ENCODE measurements at places on chromosomes 7 and 10. TPM values are rescaled to one million over a fixed set of nuclear protein-coding genes. Genes with fewer than 3 reads are reported as not detected.

DNA sequence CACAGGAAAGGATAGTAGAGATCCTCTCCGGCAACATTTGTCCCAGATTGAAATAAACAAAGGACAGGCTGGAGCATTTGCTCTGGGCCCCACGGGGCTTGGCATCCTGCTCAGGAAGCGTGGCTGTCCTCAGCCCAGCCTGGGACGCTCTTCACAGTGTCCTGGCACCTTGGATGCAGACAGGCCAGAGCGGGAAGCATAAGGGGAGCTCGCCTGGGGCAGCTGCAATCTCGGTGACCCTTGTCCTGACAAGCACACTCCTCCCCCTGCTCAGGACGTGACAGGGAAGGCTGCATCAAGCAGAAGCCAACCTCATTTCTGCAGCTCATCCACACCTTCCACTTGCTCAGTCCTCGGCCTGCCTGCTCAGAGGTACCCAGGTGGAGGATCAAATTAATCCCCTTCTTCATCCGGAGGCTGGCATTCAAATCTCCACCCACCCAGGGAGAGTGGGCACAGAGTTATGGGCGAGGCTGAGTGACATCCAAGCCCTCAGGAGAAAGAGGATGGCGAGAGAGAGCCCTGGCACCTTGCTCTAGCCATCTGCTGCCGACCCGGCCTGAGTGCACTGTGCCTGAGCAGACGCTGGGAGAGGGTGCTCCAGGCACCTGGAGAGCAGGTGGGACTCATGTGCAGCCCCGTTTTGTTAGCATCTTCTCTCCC is 47.6 kb downstream of the ABRAXAS2 start:
- no peak for DNase-seq

The NUP42 gene
- 32.7 TPM for total RNA-seq

DNA sequence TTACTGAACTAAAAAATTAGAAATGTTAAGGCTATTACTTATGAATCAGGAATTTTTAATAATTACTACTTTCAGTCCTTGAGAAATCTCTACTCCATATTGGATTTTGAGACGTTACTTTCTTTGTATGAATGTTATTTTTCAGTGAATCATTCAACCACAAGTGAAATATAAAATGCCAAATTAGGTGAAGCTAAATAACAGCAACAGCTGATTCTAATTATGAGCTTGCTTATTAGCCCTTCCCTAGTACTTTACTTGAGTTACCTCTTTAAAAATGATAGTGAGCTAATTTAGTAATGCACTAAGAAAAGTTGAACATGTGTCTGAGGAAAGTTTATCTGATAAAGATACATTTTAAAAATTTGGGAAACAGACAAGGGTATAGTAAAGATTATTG is 51.4 kb downstream of the PCGF5 start:
- no peak for DNase-seq

The TMEM270 gene
- total RNA-seq, result not detected

The PDIA4 gene
- 123 TPM for total RNA-seq

- no peak for DNase-seq
Observed at GRCh38 chr10:81600185-81600584, 274.8 kb upstream of the NRG3 start.

DNA sequence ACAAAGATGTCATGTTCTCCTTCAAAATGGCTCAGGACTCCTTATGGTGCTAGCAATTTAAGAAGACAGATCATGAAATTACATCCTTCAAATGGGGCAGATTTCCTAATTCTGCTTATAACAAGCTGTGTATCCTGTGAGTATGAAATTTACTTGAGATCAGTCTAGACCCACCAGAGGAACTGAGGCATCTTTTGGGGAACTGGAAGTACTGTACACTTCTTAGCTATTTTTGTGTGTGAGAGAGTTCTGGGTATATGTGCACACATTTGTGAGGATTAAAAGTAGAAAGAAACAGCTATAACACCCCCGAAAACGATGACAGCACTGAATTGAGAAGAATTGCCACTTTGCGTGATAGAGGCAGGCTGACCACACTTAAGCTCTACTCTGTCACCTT is 187.0 kb upstream of the CCDC6 start:
- no peak for DNase-seq

- no peak for DNase-seq
Observed at GRCh38 chr7:134995239-134996096, 9.2 kb downstream of the AGBL3 start.

The PCDH15 gene
- total RNA-seq, result 2.1 TPM

The ASIC3 gene
- total RNA-seq, result 3.7 TPM

DNA sequence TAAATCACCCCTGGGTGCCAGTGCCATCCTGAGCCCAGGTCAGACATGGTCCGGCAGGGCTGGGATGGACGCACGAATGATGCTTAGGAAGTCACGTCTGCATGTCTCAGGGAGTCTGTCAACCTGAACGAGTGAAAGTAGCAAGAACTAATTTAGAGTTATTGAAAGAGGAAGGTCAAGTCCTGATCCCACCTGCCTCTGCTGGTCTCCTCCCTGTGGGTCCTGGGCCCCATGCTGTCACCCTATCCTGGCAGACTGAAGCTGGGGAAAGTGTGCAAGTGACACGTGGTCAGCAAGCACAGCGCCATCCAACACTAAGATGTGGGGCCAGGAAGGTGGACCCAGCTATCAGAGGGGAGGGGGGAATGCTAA is 26.1 kb upstream of the GRID1 start:
- DNase-seq, result no peak

GRCh38 chr7:138705167-138705566 is 4.0 kb upstream of the SVOPL start:
- DNase-seq, result no peak

- DNase-seq, result no peak
Observed at GRCh38 chr10:90865401-90865800, 6.4 kb upstream of the RPP30 start.

DNA sequence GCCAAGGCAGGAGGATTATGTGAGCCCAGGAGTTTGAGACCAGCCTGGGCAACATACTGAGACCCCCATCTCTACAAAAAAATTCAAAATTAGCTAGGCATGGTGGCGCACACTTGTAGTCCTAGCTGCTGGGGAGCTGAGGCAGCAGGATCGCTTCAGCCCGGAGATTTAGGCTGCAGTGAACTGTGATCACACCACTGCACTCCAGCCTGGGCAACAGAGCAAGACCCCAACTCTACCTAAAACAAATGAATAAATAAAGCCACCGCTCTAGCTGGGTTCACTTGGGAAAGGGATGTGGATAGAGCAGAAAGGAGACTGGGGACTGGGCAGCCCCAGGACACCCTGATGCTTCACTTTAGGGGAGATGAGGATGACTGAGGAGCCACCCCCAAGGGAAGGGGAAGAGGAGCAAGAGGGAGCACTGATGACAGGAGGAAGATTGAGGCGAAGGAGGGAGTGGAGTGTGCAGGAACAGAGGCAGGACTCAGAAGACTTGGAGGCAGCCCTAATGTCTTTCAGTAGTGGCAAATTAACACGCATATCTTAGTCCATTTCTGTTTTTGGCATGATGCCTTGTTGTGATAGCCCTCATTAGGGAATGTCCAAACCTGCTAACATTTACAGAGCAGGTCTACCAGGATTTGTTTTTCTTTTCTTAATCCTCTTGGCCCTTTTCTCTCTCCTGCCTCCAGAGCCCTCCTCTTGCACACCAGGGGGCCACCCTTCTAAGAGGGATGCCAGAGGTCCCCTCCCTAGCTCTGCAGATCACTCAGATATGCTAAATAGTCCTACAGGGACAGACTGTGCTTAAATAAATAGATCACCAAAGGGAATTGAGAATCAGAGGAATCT is 88.3 kb downstream of the C10orf105 start:
- no peak for DNase-seq

DNA sequence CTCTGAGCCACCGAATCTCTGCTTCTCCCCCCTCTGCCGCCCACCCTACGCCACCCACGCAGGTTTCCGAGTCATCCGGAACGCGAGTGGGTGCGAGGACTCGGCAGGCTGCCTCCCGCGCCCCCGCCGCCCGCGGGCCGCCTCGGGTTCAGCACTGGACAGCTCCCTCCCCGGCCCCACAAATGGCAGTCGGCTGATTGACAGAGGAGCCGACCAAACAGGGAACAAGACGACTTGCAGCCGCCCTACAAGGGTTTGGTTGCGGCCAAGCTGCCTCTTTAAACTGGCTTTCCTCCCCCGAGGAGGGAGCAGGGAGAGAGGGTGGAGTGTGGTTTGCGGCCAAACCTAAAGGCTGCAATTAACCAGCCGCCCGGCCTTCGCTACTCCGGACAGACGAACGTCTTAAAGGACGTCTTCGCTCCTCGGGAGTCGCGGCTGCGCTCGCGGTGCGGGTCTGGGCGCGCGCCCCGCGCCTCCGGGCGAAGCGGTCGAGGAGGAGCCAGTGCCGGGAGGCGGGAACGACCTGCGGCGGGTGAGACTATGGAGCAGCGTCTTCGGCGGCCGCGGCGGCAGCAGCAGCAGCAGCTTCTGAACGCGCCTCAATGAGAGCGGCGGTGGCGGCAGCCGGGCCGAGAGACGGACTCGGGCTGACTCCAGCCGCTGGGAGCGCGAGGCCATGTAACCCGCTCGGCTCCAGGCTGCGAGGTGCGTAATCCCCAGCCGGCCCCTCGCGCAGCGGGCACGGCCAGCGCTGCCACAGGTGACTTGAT is at the start of gene GPR158:
Gene GPR158 (plus strand): TSS at position 541 of the 770 bp plus-strand sequence. CDS start 420 bp downstream, outside the sequence.
- DNase-seq, result peak; percentile 91

The TMEM273 gene
- 48.5 TPM for total RNA-seq

- DNase-seq, result no peak
Observed at GRCh38 chr7:14233076-14233867, 243.8 kb upstream of the ETV1 start.

GRCh38 chr10:83166344-83166743 is 973.0 kb upstream of the GHITM start:
- DNase-seq, result no peak

- DNase-seq, result no peak
Observed at GRCh38 chr7:91946549-91946948, 5.9 kb downstream of the AKAP9 start.

The AEBP1 gene
- 82.5 TPM for total RNA-seq

The PKD2L1 gene
- 3.4 TPM for total RNA-seq

- no peak for DNase-seq
Observed at GRCh38 chr10:127570036-127570435, 20.9 kb downstream of the NPS start.

- no peak for DNase-seq
Observed at GRCh38 chr10:123027861-123028260, 19.1 kb downstream of the ACADSB start.

The OGDHL gene
- total RNA-seq, result 0.30 TPM

The CCDC172 gene
- not detected for total RNA-seq

DNA sequence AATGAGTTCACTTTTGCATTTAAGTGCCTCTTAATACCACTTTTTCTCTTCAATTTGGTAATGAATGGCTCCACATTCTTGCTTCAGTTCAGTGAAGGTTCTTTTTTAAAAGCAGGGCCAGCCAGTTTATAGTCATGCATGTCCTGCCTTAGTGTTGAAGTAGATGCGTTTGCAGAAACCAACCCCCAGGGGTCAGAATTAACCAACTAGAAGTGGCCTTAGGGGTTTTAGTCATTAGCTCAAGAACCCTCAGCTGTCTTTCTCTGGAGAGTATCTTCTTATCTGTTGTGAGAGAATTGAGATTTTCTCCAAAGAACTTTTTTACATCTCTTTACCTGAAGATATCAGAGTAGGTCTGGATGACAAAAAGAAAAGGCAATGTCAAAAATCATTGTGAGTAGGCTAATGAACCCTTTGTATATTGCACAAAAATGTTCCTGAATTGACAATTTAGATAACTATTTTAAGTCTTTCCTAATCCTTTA is 82.2 kb downstream of the PIK3CG start:
- DNase-seq, result no peak

The RPEL1 gene
- 0.30 TPM for total RNA-seq

- no peak for DNase-seq
Observed at GRCh38 chr7:102262546-102262945, 24.1 kb upstream of the SH2B2 start.

The SPDYE1 gene
- total RNA-seq, result not detected

The PIP gene
- total RNA-seq, result 12.6 TPM

The COBL gene
- total RNA-seq, result 27.9 TPM

DNA sequence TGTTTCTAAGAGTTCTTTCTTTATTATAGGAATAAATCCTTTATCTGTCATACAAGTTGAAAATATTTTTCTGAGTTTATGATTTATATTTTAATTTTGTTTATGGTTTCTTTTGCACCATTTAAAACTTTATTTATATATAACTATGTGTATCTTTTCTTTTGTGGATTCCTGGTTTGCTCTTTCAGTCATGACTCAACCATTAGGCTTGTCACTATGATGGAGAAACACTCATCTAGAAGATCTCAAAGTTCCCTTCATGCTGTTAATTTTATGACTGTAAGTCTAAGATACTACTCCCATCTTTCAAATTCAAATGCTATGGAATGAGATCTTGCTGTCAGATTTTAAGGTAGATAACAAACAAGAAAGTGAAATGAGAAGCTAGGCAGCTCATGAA is 199.5 kb downstream of the INHBA start:
- no peak for DNase-seq

DNA sequence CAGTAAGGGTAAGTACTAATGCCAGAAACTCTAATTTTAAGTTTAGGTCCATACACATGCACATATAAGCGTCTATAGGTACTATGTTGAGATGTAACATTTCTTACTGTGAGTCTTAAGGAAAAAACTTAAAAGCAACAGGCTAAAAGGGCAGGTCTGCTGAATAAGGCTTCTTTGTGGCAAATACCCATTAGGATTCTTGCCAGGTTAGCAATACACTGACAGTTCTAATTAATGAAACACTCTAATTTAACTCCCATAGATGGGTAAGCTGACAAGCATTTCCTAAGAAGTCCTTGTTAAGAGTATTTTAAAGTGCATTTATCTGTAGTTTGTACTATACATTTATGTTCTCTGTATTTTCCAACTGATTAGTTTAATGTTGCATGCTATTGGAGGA is 14.0 kb downstream of the SCRN1 start:
- DNase-seq, result no peak

DNA sequence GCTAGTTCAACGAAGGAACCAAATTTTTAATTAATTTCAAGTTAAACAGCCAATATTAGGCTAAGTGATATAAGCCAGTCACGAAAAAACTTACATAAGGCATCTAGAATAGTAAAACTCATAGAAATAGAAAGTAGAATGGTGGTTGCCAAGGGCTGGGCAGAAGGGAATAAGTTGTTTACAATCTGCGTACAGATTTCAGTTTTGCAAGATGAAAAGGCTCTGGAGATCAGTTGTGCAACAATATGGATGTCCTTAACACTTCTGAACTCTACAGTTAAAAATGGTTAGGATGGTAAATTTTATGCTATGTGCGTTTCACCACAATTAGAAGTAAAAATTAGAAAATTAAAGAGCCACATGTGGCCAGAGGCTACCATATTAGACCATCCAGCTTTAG is 13.3 kb downstream of the SCRN1 start:
- no peak for DNase-seq

DNA sequence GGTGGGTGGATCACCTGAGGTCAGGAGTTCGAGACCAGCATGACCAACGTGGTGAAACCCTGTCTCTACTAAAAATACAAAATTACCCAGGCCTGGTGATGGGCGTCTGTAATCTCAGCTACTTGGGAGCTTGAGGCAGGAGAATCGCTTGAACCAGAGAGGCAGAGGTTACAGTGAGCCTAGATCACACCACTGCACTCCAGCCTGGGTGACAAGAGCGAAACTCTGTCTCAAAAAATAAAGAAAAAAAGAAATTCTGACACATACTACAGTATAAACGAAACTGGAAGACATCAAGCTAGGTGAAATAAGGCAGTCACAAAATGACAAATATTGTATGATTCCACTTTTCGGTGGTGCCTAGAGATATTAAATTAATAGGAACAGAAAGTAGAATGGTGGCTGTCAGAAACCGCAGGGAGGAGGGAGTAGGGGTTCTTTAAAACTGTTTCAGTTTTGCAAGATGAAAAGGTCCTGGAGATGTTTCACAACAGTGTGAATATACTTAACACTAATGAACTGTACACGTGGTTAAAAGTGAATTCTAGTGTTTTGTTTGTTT is 23.2 kb downstream of the PILRA start:
- DNase-seq, result no peak

Data from lower lobe of right lung (tissue), 2 donors.